Iris pigment epithelial cell (primary cell): ENCODE measurements at places on chromosomes 5 and 9.

- DNase-seq = no peak
Observed at GRCh38 chr5:81391-82021, 10.5 kb upstream of the PLEKHG4B start.

DNA sequence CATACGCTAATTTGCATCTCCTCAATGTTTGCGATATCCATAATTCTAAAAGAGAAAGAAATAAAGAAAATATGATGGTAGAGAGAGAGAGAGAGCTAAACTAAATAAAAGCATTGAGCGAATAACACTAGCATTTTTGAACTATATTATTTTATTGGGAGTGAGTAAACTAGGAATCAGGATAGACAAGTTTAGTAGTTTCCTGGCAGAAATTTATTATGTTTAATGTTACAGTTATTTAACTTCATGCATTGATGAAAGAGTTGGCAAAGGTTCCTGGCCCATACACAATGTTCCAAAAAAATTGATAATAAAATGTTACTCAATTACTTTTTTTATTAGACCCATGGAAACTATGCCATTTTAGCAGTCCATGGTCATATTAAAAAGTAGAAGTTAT is 1708.2 kb upstream of the CDH6 start:
- DNase-seq = no peak

DNA sequence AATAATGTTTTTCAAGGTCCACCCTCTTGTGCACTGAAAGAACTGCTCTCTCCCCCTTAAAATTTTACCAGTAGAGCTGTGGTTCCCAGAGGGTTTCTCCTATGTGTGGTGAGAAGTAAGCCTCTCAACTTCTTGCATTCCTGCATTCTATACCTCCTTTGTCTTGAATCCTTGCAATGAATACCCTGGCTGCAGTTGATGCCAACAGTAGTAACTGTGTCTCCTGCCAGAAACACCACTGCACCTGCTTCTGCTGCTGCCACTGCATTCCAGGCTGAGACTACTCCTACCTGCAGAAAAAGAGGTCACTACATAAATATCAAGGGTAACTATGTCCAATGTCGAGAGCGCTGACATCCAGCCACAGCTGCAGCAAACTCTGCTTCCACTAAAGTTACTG is 203.7 kb downstream of the TMEM167A start:
- DNase-seq = no peak

GRCh38 chr9:22107202-22108045 is 98.3 kb upstream of the CDKN2B start:
- DNase-seq = peak; percentile 95

GRCh38 chr5:36661456-36662220 is 55.2 kb downstream of the SLC1A3 start:
- no peak for DNase-seq

DNA sequence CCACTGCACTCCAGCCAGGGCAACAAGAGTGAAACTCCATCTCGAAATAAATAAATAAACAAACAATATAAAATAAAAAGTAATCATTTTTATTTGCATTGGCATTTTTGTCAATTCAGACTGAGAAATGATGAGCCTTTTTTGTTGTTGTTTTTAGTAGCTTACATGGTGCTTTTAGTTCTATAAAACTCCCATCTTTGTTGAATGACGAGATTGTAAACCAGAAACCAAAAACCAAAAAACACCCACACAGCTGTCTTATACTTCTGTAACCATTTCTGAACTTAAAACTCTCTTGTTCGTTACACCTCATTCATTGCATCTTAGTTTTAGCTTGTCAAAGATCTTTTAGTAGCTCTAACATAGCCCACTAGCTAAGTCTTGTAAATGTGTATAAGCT is 44.7 kb downstream of the GGTA1 start:
- DNase-seq = no peak

GRCh38 chr5:76074487-76075065 is 8.6 kb upstream of the SV2C start:
- no peak for DNase-seq

DNA sequence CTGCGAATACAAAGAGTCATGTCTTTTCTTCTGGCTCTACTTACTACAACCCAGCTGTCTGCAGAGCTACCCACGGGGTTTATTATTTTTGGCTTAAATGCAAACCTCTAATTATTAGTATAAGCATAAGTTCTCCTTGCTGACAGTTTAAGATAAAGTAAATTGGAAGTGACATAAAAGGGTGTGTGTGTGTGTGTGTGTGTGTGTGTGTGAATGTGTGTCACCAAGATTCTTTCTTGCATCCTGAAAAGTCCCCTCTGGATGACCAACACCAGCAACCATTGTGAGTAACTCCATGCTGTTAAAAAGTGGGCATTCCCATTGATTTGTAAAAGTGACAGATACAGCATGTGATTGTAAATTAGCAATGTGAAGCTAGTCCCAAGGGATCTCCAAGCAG is 803.8 kb upstream of the ZNF608 start:
- peak; percentile 63 for DNase-seq
